ENCODE measurements at places on chromosomes 3 and 15.

DNA sequence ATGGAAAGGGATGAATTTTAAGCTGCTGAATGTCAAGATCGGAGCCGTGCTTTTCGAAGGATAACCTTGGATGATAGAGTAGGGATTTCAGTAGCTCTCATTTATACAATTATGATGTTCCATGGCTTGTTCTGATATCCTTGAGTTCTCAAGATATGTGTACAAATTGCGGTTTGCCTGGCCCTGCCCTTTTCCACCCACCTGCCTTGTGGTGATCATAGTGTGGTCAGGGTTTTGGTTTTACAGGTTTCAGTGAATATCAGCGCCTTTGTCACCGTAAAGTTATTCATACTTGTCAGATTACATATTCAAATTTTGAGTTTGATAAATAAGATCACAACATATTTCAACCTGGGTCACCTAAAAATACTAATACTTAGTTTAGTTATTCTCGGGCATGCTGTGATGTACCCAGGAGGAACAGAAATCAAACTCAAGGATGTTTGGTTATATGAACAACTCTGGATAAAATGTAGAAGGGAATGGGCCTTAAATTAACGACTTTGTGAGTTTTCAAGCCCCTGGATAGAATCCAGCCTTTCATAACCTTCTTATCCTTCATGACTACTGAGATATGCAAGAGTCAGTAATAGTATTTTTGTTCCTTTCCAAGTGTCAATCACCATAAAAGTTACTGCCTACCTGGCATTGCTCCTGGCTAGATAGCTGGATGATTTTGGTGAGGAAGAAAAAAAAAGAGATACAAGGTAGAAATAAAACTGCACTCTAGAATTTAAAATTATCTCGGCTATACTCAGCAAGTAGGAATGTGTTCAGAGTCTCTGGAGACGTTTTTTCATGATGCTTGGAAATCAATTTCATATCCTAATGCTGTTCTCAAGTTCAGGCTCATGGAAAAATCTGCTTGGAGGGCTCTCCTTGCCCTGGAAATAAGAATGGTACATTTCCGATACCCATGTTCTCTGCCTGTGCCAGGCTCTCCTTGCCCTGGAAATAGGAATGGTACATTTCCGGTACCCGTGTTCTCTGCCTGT, 209.2 kb upstream of the TPRG1 start:
- no peak for DNase-seq

- DNase-seq = no peak
Measured at GRCh38 chr15:68576235-68576892, 2.4 kb upstream of the CORO2B start.

- DNase-seq = no peak
Measured at GRCh38 chr3:34212175-34212574, 413.7 kb downstream of the PDCD6IP start.

GRCh38 chr3:100696161-100696560, 13.1 kb upstream of the TFG start:
- no peak for DNase-seq

DNA sequence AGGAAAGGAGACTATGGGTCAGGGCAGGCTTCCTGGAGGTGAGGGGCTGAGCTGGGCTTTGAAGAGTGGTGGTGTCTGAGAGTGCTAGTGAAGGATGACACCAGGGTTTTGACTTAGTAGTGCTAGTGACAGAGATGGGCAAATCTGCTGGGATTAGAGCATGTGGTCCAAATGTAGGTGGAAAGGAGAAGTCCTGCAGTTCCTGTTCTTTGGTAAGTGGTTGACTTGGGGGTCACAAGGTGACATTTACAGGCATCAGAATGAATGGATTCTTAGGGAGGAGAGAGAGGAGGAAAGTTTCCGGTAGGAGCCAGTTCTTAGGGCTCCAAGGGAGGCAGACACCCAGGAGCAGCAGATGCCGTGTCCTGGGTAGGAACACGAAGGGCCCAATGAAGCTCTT, 796 bp upstream of the DOCK3 start:
- DNase-seq = no peak

GRCh38 chr3:45873638-45874037, 12.7 kb upstream of the CCR9 start:
- DNase-seq = no peak

DNA sequence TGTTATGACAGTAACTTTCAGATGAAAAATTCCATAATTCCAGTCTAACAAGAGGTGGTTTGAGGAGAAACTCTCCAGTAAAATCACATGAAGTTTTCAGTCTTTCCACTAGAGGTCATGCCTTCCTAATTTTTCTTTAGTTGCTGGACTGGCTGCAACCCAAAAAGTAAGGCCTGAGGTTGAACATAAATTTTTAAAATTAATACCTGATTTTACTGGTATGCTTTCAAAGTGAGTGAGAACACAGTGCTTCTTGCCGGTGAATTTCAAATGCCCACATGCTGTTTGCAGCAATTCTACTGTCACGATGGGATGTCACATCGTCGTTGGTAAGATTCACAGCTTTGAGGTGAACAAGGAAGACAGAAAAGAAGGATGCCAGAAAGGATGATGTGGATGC, 89.0 kb upstream of the FGF12 start:
- no peak for DNase-seq

DNA sequence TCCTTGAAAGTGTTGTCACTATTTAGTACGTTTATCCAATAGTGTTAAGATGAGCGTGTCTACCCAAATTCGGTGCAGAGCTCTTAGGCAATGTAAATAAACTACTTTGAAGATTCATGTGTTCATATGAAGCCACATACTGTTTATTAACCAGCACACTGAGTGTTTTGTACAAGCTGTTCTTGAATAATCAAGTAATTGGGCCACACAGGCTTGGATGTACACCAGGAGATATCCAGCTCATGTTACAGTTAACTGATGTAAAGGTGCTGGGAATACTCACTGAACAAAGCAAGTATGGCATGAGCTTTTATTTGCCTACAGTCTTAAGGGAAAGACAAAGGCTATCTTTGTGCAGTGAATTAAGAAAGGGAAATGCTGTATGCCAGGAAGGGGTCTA, 632 bp upstream of the DHX36 start:
- DNase-seq = no peak

GRCh38 chr3:133747907-133748639, 1.9 kb downstream of the TF start:
- DNase-seq = no peak

GRCh38 chr3:134998855-134999254, 203.8 kb downstream of the EPHB1 start:
- no peak for DNase-seq

DNA sequence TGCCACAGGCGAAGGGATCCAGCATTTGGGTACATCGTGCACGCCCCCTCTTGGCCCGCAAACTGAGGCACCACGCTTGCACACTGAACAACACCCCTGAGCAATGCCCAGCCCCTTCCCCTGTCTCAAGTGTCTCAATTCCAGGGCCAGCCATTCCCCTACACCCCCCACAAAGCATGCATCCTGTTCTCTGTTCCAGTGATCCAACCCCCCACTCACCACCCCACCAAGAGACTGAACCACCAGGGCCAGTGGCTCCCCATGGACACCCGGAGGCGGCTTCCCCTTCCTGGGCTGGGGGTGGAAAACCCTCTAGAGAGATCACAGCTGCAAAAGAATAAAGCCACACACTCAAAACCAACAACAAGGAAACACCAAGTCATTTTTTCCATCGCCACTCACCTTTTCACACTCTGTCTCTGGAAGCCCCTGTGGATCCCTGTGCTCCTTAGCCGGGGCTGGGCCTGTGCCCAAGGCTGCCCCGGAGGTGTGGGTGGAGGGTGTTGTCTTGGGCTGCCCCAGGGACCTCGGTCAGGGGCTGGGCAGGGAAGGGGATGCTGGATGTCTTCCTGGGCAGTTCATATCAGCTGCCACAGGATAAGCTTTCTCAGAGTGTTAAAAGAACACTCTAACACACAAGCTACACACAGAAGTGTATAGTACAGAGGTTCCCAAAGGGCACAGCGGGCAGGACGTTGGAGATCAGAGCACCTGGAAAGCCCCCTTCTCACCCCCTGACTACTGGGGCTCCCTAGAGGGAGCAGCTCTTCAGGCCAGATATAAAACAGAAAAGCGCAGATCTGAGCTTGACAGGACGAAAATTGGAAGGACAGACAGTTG, 92.5 kb downstream of the CHSY1 start:
- no peak for DNase-seq

- DNase-seq = no peak
Measured at GRCh38 chr15:49331442-49331841, 91.6 kb upstream of the FGF7 start.

DNA sequence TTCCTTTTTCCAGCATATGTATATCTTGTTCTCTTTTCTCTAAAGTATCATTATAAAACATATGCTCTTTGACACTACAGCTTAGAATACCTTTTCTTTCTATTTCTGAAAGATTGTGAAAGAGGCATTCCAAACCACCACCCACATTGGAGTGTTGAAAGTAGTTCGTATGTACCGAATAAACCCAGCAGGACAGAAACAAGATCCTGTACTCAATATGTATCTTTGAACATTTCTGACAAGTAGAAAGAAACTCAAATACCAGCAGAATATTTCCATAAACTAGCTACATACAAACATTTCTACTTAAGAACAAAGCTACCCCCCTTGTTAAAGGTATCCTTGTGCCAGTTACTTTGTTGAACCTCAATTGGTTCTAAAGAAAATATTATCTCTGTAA, 415.3 kb upstream of the ALCAM start:
- DNase-seq = no peak

DNA sequence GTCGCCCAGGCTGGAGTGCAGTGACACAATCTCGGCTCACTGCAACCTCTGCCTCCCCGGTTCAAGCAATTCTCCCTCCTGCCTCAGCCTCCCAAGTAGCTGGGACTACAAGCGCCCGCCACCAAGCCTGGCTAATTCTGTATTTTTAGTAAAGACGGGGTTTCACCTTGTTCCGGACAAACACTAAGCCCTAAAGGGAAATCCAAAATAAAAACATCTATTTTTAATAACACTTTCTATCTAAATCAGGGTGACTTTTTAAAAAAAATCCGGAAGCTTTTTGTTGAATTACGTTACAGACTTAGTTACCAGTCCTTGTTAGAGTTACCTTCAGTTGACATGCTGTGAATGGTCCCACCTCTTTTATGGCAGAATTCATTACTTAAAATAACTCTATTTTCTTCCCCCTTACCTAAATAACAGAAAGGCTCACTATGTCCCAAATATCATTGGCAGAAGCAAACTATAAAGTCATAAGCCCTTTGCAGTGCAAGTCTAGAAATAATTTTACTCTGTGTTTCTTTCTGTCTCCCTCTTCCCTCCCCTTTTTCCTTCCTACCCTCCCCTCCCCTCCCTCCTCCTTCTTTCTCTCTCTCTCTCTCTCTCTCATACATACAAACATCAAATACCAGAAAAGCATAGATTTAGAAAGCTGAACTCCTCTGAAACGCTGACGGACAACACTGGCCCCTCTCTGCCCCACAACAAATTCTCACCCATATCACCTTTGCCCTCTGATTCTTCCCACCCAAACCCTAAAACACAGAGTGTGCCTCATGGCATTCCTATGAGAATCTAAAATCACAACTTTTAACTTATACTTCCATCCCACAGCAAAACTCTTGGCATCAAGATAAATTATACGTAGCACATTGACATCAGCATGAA, 18.3 kb downstream of the THBS1 start:
- DNase-seq = no peak

DNA sequence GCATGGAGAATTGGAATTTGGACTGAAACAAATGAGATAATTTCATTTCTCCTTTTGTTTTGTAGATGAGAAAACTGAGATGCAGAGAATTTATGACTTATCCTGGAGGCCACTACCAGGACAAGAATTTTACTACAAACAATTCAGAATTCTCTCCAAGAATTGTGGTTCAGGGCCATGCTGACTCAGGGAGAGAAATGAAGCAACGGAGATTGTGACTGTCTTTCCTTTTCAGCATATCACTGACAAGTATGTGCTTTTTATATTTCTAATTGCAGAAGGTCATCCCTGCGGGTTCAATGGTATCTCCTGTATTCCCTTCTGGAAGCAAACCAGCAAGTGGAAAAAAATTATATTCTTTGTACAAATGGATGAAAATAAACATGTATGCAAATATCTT, 170.8 kb upstream of the MITF start:
- no peak for DNase-seq

DNA sequence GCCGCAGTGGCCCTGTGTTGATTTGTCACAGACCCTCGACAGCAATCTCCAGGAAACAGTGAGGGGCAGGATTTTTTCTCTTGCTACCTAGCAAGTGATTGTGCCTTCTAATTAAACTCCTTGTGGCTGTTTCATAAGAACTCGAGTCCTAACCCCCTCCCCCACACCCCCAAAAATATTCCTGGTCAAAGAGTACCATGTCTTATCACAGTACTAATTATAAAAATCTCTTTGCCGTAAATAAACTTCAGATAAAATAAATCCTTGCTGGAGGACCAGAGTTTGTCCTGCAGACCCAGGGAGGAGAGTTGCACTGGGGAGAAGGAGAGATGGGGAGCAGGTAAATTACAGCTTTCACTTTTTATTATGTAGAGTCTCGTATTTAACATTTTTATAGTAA, 64.3 kb downstream of the FAM174B start:
- DNase-seq = no peak

DNA sequence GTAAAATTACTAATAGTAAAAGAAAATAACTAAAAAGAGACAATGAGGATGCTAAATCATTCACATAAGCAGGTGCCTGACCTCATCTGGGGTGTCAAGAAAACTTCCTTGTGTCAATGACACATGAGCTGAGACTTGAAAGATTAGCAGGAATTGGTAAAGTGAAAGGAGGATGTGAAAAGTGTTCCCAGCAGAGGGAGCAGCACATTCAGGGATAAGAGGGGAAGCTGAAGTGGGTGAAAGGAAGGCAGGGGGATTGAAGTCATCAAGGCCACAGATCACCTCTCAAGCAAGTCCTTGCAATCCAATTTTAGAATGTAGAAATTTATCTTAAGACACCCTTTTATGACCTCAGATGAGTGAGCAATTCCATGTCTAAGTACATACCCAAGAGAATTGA, 60.2 kb upstream of the ACP3 start:
- DNase-seq = no peak

- DNase-seq = no peak
Measured at GRCh38 chr3:188262488-188262887, 108.5 kb downstream of the LPP start.

GRCh38 chr3:120468635-120469295, 18.0 kb upstream of the FSTL1 start:
- DNase-seq = no peak

DNA sequence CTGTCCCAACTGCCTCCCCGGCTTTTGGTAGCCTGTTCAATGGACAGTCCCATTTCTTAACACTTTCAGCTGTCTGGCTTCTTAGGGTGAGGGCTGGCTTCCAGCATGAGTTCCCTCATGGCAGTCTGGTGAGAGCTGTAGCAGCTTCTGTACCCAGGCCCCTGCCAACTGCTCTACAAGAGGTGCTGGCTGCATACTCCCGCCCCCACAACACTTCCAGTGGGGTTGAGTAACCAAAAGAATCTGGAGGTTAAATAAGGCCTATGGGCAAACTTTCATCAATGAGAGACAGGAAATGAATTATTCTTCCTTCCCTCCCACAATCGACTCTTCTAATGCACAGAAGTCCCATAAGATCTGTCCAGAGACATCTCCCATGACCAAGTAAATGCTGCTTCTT, 145.0 kb downstream of the NEK10 start:
- DNase-seq = no peak

- DNase-seq = no peak
Measured at GRCh38 chr3:190076601-190077394, 43.9 kb downstream of the P3H2 start.

Data from stimulated activated naive CD8-positive, alpha-beta T cell treated with anti-CD3 and anti-CD28 coated beads, Interleukin-15, amount 100 ng/mL, for 72 hours (primary cell).